ENCODE measurements at places on chromosomes 4 and X.

- no peak for DNase-seq
Observed at GRCh38 chr4:139493176-139493575, 39.3 kb downstream of the RAB33B start.

DNA sequence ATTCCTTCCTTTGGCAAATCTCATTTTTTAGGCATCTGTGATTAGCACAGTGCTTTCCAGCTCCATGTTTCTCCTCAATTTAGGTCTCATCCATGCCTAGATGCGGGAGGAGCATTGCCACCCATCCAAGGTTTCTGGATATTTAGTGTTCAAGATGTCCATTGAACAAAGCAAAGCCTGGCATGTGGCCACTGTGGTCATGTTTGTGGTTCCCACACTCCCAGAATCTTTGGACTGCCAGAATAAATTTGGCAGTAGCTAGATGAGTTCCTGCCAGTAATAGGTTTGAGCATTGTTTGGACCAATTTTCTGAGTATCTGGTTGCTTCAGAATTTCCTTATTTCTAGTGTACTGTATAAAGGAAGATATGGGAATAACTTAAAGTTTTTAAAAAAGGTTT is 1124.1 kb downstream of the ADGRL3 start:
- DNase-seq = no peak

GRCh38 chr4:6236816-6237390 is 32.7 kb upstream of the WFS1 start:
- no peak for DNase-seq

- no peak for DNase-seq
Observed at GRCh38 chrX:81377329-81377728, 175.4 kb downstream of the SH3BGRL start.

- no peak for DNase-seq
Observed at GRCh38 chr4:73894001-73894400, 24.8 kb downstream of the CXCL1 start.

DNA sequence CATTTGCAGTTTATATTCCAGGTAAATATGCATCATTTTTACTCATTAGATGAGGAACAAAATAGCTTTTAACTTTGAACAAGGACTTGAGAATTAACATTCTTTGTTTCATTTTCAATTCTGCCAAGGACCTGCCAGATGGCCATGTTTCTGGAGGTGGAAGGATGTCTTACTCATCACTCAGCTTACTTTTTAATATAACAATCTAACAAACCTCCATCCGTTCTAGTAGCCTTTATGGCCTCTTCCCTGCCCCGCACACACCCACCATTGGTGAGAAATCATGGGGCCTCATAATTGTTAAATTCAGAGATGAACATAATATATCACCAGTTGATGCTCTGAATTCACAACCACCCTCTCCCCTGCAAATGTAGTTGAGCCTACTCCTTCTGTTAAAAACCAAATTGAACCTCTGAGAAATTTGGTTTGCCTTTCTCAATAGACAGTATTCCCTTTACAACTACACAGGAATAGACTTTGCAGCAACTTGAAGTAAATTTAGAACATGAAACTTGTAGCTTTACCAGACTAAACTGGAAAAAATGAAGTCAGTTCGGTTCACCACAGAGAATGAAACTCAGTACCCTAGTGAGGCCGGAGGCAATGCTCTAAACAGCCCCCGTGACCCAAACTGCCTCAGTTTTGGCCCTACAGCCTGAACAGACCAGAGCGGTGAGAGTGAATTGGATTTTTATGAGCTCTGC is 50.1 kb upstream of the ACSL4 start:
- DNase-seq = no peak

GRCh38 chr4:157300701-157301100 is 80.2 kb downstream of the GRIA2 start:
- DNase-seq = no peak

DNA sequence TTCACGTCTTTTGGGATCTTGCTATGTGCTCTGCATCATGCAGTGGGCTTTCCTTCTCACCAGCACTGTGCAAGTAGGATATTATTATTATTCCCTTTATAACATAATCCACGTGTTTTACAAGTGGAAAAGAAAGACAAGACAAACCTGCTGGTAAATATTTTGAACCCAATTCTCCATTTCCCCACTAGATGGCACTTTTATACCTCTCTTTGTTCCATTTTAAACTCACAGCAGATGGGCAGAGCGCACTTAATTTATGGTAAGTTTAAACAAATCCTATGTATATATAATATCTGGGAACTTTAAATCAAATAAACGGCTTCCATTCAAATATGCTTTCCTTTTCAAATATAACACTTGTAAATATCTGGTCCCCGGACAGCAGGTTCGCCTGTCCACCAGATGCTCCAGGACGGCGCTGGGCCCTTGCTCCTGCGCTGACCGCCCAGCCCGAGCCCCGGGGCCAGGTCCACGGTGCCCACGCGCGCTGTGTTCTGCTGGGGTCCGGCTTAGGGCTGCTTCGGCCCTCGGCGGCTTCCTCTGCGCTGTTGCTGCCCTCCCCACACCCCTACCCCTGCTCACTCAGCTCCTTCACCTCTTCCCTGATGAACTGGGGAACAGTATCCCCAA is 31.1 kb downstream of the F11 start:
- DNase-seq = no peak

DNA sequence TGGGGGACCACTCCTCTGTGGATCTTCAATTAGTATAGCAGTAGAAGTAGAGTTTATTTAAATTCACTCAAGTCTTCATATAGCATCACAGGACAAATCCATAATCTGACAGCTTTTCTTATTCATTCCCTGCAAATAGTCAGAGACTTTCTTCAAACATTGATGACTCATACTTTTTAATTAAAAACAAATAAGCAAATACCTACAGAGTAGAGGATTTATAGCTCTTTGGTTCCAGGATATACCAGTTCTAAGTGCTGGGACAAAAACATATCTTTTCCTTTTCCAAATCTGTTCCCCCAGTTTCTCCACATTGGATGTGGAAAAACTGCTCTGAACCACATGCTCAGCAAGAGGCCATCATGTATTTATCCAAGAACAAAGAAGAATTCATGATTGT is 24.1 kb downstream of the EMCN start:
- DNase-seq = no peak

- DNase-seq = no peak
Observed at GRCh38 chrX:65702956-65703355, 35.5 kb downstream of the MSN start.

- DNase-seq = no peak
Observed at GRCh38 chrX:74705269-74705668, 90.8 kb upstream of the RLIM start.

DNA sequence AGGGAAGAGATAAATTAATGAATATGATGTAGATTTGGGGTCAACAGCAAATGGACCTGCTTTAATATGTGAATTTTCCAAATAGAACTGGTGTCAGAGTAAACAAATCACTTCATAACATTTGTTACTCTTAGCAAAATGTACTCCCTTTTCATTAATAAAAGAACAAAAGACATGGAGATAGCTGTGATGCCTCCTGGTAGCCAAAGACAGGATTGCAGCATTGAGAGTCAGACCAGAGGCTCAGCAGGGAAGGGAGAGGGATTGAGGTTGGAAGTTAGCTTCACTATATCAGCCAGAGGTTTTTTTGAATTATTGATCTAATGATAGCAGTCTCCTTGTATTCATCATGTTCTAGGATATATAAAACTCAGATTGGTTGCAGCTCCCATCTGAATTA is 17.4 kb upstream of the RAB40A start:
- DNase-seq = no peak
